ENCODE measurements at places on chromosomes 7 and 10. TPM values are rescaled to one million over a fixed set of nuclear protein-coding genes. Genes with fewer than 3 reads are reported as not detected.

CRTAC1 gene
- not detected for total RNA-seq

CHCHD2 gene
- total RNA-seq = 764 TPM

CHN2 gene
- total RNA-seq = 0.69 TPM

EPC1 gene
- 27.3 TPM for total RNA-seq

AVPI1 gene
- 1.7 TPM for total RNA-seq

SMO gene
- 0.12 TPM for total RNA-seq

NPC1L1 gene
- 0.07 TPM for total RNA-seq

GRCh38 chr7:155191901-155192478 is 105.7 kb upstream of the INSIG1 start:
- H3K27me3 ChIP-seq = peaks cover 4% of the 10 kb centered on the region
- H3K4me1 ChIP-seq = peaks cover 28% of the 10 kb centered on the region
- peaks cover 7% of the 10 kb centered on the region for H3K36me3 ChIP-seq

DNA sequence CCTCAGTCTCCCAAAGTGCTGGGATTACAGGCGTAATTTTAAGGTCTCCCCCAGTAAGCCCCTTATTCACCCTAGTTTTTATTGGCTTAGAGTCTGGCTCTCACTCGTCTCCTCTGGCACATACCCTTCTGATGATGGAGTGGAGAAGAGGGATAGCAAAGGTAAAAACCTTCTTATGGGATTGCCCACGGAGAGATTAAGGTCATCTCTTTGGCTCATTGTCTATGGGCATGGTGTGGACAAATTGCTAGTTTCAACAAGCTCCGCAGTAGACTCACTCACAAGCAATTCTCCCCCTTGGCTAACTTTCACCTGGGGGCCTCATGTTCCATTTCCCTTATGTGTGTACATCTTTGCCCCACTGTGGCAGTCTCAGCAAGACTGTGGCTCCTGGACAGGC is 22.4 kb upstream of the TSGA13 start:
- DNase-seq = no peak
- no peak overlapping the region for H3K4me3 ChIP-seq
- H3K27me3 ChIP-seq = peaks cover 25% of the 10 kb centered on the region

GRCh38 chr7:156614434-156615264 is 25.9 kb upstream of the RNF32 start:
- no peak overlapping the region for H3K27ac ChIP-seq
- H3K27me3 ChIP-seq = peaks cover 31% of the 10 kb centered on the region
- peaks cover 26% of the 10 kb centered on the region for H3K4me1 ChIP-seq
- no peak overlapping the region for H3K4me3 ChIP-seq
- DNase-seq = no peak

DNA sequence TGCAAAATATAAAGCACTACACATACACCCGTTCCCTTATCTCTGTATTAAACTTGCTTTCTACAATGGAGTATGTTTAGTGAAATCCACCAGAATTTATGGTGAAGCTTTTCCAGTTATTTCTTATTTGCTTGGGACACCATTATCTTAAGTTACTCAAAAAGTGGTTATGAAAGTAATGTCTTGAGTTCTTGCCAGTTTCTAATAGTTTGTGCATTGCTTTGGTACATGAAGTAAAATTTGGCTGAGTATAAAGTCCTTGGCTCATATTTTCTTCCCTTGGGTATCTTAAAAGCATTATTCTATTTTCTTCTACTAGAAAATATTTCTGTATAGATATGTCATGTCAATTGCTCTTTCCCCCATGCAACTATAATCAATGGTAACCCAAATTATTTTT is 85.2 kb downstream of the POLR1F start:
- H3K36me3 ChIP-seq = no peaks in the 10 kb centered on the region
- no peaks in the 10 kb centered on the region for H3K27me3 ChIP-seq
- no peak overlapping the region for H3K27ac ChIP-seq
- no peaks in the 10 kb centered on the region for H3K4me1 ChIP-seq

- DNase-seq = no peak
- H3K27ac ChIP-seq = no peak overlapping the region
- H3K4me1 ChIP-seq = no peaks in the 10 kb centered on the region
- H3K4me3 ChIP-seq = no peak overlapping the region
- H3K36me3 ChIP-seq = peaks cover 29% of the 10 kb centered on the region
Measured at GRCh38 chr10:98249134-98249533, 18.9 kb downstream of the LOXL4 start.

DNA sequence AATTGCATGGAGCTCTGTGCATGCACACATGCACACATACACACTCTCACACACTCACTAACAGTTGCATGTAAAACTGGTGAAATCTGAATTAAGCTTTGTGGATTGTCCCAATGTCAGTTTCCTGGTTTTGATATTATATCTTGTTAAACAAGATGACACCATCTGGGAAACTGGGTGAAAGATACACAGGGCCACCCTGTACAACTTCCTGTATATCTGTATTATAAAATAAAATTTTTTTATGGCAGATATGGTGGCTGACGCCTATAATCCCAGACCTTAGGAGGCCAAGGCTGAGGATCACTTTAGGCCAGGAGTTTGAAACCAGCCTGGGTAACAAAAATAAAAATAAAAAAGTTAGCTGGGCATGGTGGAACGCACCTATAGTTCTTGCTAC is 87.4 kb downstream of the PTPN20 start:
- peaks cover 4% of the 10 kb centered on the region for H3K36me3 ChIP-seq
- H3K4me3 ChIP-seq = no peak overlapping the region
- no peak for DNase-seq
- no peak overlapping the region for H3K27ac ChIP-seq

DNA sequence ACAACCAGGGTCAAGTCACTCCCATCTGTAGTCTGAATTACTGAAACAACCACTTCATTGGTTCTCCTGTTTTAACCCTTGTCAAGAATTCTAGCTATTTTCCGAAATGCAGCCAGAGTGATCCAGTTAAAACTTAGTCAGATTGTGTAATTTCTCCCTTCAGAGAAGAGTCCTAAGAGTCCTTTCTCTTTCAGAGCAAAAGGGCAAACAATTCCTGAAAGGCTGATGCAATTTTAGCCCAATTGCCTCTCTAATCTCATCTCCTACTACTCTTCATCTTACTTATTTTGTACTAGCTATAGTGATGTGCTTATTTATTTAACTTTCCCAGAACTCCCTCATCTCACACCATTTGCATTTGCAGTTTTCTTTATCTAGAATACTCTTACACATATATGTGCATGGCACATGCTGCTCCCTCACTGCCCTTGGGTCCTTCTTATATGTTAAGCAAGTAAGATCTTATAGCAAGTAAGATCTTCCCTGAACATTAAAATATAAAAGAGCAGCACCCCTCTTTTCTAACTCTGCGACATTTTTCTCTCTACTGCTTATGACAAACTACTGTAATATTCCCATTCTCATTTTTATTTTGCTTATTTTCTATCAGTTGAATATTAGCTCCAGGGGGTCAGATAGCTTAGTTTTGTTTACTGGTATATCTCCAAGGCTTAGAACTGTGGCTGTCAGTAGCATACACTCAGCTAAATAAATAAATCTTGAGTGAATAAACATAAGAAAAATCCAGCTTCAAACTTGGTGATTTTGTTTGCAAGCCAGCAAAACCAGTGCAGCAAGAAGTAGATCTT is 44.6 kb downstream of the HGF start:
- H3K4me3 ChIP-seq = no peak overlapping the region
- no peak for DNase-seq
- H3K4me1 ChIP-seq = no peaks in the 10 kb centered on the region
- no peaks in the 10 kb centered on the region for H3K27me3 ChIP-seq

DNA sequence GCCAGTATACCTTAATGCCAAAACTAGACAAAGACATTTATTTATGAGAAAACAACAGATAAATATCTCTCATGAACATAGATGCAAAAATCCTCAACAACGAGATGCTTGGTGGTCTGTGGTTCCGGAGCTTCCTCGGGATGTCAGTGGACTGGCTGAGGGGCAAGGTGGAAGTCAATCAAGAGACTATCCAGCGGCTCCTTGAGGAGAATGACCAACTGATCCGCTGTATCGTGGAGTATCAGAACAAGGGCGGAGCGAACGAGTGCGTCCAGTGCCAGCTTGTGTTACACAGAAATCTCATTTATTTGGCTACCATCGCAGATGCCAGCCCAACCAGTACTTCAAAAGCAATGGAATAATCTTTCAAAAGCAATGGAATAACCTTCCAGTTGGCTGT is 60.0 kb upstream of the PARD3 start:
- no peaks in the 10 kb centered on the region for H3K4me1 ChIP-seq
- peaks cover 2% of the 10 kb centered on the region for H3K27me3 ChIP-seq
- no peak for DNase-seq
- H3K4me3 ChIP-seq = no peak overlapping the region
- H3K27ac ChIP-seq = no peak overlapping the region

GRCh38 chr7:17646253-17646956 is 293.9 kb downstream of the SNX13 start:
- H3K36me3 ChIP-seq = no peaks in the 10 kb centered on the region
- no peaks in the 10 kb centered on the region for H3K4me1 ChIP-seq
- no peak overlapping the region for H3K27ac ChIP-seq
- no peak overlapping the region for H3K4me3 ChIP-seq
- peaks cover 14% of the 10 kb centered on the region for H3K27me3 ChIP-seq

GRCh38 chr7:110027385-110027784 is 1063.5 kb upstream of the LRRN3 start:
- DNase-seq = no peak
- no peak overlapping the region for H3K27ac ChIP-seq
- H3K36me3 ChIP-seq = no peaks in the 10 kb centered on the region
- no peaks in the 10 kb centered on the region for H3K4me1 ChIP-seq
- no peak overlapping the region for H3K4me3 ChIP-seq

- H3K4me1 ChIP-seq = no peaks in the 10 kb centered on the region
- no peak overlapping the region for H3K4me3 ChIP-seq
- H3K27me3 ChIP-seq = peaks cover under 1% of the 10 kb centered on the region
- DNase-seq = no peak
- H3K27ac ChIP-seq = no peak overlapping the region
- no peaks in the 10 kb centered on the region for H3K36me3 ChIP-seq
Measured at GRCh38 chr7:83643739-83644138, 5.2 kb downstream of the SEMA3E start.

DNA sequence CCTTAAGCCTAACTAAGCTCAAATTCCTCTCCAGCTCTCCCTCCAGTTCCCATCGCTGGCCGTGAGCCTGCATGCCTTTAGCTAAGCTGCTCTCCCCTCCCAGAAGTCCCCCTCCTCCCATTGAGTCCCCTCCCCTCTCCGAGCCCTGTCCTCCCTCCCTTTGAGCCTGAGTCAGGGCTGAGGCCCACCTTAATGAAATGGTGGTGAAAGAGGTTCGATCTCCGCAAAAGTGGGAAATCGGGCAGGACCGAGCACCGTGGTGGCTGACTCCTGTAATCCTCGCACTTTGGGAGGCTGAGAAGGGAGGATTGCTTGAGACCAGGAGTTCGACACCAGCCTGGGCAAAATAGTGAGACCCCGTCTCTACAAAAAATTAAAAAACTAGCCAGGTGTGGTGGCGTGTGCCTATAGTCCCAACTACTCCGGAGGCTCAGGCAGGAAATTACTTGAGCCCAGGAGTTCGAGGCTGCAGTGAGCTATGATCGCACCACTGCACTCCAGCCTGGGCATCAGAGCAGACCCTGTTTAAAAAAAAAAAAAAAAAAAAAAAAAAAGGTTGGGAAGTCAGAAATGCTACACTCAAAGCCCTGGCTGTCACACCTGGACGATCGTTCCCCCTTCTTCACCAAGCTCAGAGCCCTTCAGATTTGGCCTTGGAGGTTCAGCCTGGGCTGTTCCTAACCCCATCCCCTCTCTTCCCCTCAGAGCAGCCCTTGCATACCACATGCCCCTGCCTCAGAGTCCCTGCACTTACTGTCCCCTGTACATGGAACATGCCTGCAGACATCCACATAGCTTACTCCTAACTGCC is 995 bp upstream of the CLDN3 start:
- no peak overlapping the region for H3K4me3 ChIP-seq
- no peak overlapping the region for H3K27ac ChIP-seq
- H3K4me1 ChIP-seq = peaks cover 9% of the 10 kb centered on the region
- no peak for DNase-seq

All from activated CD4-positive, alpha-beta memory T cell treated with anti-CD3 and anti-CD28 coated beads for 36 hours (primary cell).